ENCODE measurements at places on chromosomes 6 and 20.

GRCh38 chr6:149217466-149217888 lies 100.0 kb upstream of the TAB2 start:
- no peak for DNase-seq

DNA sequence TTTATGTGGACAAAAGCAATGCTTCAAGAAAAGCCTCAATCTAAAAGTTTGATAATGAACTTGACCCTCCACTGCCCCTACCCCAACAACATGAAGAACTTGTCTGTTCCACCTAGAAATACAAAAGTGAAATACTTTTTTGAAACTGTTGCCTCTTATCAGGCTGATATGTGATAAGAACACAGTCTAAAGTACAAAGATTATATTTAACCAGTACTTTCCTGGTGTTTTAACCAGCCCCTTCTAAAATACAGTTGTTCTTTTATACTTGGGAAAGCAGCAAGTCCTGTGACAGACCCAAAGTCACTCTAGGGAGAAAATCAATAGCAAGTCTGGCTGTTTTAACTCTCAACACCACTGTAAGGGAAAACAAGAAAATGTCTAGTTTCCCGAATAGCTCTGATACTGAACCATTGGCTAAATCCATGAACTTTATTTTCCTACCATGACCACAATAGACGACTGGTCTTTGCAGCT lies 6.6 kb downstream of the OARD1 start:
- DNase-seq, result no peak

DNA sequence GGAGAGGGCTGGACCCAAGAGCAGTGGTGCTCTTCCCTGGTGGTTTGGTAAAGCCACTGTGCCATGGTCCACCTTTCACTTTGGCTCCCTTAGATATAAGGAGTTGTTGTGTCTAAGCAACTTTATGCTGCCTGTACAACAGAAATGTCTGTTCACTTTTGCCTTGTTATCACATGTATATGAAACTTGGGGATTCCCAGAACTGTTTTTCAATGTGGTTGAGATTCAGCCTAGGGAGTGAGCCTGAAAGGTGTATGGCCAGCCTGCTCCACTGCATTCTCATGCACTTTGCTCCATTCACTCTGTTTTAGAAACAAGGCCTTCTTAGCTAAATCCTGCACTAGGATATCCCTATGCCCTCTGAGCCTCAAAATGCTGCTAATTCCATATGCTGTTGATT lies 234.5 kb upstream of the THEMIS start:
- no peak for DNase-seq

DNA sequence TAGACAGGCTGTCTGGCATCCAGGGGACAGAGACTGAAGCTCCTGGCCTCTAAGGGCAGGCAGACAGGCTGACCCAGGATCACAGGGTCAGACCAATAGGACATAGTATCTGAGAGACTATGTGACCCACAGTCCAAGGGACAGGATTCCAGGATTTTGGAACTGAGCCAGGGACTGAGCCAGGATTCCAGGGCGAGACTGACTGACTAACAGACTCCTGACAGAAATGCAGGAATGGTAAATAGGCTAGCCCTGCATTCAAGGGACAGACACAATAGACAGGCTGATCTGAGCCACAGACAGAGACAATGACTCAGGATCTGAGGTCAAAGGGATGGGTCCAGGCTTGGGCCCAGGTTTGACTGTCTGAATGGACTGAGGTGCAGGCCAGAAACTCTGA lies 19.8 kb downstream of the XKR7 start:
- no peak for DNase-seq

DNA sequence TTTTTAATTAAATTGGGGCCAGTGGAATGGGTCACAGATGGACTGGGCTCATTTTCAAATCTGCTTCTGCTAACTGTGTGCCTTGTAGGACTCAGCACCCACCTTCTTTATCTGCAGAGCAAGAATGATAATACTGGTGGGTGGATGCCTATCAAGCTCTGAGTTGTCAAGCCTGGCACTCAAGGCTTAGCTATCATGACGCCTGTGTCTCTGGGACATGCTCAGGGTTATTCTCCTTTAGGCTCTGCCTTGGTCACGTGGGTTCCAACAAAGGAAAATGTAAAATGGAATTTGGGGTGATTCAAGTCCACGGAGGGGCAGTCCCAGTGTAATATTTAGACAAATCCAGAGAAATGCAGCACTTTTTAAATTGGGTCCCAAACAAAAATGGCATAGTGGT lies 202.3 kb downstream of the TSHZ2 start:
- no peak for DNase-seq

DNA sequence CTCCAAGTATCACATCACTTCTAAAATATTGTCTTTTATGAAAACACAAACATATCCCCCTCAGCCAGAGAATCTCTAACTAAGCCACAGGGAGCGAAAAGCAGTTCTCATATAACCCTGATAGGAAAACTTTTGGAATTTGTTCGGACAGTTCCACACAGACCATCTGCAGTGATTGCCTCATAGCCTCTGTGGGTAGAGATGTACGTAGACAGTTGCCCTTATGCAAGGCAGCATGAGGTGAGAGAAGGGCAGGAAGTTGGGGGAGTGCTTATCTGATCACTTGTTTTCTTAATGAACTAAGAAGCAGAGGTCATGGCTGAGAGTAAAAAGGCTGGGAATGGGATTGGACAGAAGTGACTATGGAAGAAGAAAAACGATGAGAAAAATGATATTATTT lies 39.6 kb downstream of the SLC23A2 start:
- DNase-seq, result peak; percentile 59

DNA sequence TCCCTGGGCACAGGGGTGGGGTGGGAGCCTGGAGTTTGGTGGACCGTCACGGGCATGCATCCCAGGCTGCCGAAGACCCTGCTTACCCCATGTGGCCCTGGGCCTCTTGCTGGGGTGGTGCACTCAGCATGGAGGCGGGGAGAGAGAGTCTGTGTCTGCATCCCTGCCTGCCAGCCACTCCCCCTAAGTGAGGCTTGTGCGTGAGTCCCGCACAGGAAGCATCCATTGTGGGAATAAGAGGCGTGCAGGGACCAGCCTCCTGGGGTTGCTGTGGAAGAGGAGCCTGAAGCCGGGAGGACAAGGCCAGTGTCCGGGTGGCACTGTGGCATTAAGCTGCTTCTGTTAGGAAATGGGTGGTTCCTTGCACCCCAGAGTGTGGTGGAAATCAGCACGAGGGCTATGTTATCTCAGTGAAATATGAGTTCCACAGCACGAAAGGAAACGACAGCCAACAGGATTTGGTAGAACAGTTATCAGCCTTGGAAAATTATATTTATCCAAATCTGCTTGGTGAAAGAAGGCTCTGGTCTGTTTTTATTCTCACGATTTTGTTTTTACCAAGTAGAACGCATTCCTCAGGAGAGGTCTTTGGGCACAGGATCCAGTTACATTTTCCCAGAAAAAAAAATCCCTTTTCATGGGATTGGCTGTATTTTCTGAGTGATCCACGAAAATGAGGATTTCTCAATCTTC lies 35.7 kb downstream of the CDH4 start:
- DNase-seq, result no peak

- peak; percentile 30 for DNase-seq
Measured at GRCh38 chr6:42260972-42261371, 43.3 kb upstream of the MRPS10 start.

- DNase-seq, result no peak
Measured at GRCh38 chr6:131288214-131288613, 152.9 kb downstream of the AKAP7 start.

DNA sequence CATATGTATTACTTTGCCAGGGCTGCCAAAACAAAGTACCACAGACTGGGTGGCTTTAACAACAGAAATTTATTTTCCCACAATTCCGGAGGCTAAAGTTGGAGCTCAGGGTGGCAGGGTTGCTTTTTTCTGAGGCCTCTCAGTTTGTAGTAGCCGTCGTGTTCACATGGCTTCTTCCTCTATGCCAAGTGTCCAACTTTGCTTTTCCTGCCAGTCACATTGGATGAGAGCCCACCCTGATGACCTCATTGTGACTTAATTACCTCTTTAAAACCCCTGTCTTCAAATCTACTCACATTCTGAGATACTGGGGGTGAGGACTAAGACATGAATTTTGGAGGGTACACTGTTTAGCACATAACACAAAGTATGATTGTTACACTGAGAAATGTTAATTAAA lies 9.9 kb upstream of the ECT2L start:
- no peak for DNase-seq

DNA sequence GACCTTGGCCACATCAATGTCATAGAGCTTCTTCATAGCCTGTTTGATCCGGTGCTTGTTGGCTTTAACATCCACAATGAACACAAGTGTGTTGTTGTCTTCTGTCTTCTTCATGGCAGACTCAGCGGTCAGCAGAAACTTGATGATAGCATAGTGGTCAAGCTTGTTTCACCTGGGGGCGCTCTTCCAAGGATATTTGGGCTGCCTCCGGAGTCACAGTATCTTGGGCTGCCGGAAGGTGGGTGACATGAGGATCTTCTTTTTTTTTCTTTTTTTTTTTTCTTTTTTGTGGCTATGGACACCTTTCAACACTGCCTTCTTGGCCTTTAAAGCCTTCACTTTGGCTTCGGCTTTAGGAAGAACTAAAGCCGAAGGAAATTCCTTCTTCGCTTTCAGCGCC lies 244.6 kb downstream of the GJA1 start:
- no peak for DNase-seq

DNA sequence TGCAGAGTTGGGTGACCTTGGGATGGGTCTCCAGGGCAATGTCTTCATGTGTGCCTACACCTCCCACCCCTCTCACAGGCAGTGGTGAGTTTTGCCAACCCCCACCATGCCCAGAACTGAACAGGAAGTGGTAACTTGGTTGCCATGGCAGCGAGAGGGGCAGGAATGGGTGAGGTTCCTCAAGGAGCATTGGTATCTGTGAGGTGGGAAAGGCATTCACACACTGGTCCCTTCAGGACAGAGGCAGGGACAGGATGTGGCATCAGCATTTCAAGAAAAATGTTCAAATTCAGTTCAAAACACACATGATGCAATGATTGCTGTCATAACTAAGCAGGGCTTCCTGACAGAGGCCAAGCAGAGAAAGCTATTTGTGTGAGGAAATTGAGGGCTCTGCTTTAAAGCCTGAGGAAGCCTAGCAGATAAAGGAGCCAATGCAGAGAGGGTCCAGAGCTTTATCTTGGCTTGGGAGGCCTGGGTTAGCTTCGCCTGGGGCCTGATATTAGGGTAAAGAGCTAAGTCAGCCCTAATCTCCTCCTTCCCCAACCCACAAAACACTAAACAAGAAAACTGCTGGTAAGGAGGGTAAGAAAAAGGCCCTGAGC lies 551 bp downstream of the TREML2 start:
- peak; percentile 52 for DNase-seq

- no peak for DNase-seq
Measured at GRCh38 chr6:113591896-113592827, 265.0 kb upstream of the MARCKS start.

DNA sequence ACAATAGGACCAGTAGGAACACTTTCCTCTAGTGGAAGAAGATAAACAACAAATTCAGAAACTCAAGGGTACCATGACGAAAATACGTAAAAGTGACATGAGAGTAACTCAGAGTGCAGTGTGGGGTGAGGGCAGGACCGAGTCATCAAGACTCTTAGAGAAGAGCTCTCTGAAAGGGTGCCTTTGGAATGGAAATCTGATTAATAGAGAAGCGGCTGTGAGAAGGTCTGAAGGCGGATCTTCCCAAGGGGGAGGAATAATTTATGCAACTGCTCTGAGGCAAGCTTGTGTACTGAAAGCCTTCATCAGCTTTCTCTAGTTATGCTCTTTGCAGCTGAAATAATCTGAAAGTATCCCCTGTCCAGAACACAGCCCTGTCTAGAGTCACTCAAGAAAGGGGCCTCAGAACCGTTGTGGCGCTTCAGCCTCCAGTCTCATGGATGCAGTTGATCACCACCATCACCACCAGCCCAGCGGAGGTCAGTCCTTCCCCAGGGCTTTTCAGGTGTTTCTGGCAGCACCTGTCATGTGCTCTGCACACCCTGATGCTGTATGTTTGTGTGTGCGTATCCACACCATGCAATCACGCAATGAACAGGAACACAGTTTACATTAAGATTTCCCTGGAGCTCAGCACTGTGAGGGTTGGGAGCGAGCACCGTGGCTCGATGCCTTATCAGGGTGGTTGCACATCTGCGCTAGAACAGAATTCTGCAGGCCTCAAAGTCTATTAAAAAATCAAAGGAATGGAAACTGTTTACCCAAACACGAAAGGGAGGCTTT lies 396.5 kb downstream of the SMOC2 start:
- no peak for DNase-seq

- no peak for DNase-seq
Measured at GRCh38 chr6:128368213-128368944, 152.0 kb downstream of the PTPRK start.

Data from immature natural killer cell (primary cell).